Endodermal cell (in vitro differentiated cells): ENCODE measurements at places on chromosomes 16 and 17.

DNA sequence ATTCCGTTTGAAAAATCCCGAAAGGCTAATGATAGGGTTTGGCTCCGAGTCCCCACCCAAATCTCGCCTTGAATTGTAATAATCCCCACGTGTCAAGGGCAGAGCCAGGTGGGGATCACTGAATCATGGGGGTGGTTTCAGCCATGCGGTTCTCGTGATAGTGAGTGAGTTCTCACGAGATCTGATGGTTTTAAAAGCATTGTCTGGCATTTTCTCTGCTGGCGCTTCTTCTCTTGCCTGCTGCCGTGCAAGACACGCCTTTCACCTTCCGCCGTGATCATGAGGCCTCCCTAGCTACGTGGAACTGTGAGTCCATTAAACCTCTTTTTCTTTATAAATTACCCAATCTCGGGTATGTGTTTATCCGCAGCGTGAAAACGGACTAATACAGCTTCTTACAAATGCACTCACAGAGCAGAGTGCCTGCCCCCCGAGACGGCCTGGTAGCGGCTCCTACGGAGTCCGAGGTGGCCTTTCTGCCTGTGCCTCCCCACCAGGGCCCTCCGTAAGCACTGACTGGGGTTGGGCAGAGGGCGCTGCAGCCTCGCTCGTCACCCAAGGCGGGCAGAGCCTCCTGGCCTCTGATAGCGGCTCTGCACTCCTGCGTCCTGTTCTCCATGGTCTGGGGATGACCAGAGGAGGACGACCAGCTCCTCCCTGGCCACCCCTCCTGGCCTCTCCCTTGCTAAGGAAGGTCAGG, 131.7 kb downstream of the FOXL1 start:
- DNase-seq, result peak; percentile 66

DNA sequence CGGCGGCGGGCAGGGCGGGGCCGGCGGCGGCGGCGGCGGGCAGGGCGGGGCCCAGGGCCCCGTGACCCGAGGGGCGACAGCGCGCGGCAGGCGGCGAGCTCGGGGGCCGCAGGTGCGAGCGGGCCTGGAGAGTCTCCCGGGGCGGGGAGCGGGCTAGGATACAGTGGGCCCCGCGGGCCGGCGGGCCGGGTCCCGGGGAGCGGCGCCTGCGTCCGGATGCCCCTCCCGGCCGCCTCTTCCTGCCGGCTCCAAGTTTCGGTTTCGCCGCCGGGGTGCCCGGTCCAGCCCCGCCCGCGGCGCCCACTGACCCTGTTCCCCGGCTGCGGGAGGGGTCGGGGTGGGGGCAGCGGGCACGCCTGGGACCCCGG, at the start of gene RNF213:
Gene RNF213 (plus strand): TSS at position 62 of the 368 bp plus-strand sequence. CDS start 2,830 bp downstream, outside the sequence.
- DNase-seq, result peak; percentile 84

- no peak for DNase-seq
Observed at GRCh38 chr17:58564971-58565370, 50.5 kb upstream of the MTMR4 start.

DNA sequence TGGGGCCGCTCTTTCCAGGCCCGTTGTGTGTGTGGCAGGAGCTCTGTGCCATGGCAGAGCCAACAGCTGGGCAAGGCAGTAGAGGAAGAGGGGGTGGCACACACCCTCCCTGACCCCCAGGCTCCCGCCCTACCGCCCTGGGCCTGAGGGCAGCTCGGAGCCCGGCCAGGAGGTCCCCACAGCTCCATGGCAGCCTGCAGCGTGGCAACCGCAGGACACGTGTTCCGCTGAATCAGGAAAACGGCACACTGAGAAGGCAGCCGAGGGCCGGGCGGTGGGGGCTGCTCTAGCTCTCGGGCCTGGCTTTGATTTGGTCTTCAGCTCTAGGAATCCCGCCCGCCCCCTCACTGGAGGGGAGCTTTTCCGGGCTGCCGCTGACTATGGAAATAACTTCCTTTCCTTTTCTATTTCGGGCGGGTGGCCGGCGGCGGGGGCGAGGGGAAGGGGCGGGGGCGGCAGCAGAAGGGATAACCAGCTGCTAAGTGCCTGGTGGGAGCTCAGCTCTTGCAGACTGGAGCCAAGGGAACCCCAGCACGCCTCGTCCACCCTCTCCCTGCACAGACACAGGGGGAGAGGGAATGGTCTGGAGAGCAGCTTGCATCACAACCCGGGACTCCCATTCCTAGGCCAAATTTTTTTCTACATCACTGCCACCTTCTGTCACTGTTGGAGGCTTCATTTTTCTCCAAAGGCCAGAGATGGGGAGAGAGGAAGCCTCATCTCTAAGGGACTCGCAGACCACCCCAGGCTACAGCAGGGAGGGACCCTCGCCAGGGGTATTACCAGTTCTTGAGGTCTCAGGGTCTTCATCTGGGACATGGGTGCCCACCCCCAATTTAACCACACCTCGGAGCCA, 24.8 kb upstream of the MRPS23 start:
- DNase-seq, result peak; percentile 99
